ENCODE measurements at places on chromosomes 5 and 9.

GRCh38 chr5:122985006-122985700 lies 51.4 kb downstream of the PPIC start:
- no peak for DNase-seq

DNA sequence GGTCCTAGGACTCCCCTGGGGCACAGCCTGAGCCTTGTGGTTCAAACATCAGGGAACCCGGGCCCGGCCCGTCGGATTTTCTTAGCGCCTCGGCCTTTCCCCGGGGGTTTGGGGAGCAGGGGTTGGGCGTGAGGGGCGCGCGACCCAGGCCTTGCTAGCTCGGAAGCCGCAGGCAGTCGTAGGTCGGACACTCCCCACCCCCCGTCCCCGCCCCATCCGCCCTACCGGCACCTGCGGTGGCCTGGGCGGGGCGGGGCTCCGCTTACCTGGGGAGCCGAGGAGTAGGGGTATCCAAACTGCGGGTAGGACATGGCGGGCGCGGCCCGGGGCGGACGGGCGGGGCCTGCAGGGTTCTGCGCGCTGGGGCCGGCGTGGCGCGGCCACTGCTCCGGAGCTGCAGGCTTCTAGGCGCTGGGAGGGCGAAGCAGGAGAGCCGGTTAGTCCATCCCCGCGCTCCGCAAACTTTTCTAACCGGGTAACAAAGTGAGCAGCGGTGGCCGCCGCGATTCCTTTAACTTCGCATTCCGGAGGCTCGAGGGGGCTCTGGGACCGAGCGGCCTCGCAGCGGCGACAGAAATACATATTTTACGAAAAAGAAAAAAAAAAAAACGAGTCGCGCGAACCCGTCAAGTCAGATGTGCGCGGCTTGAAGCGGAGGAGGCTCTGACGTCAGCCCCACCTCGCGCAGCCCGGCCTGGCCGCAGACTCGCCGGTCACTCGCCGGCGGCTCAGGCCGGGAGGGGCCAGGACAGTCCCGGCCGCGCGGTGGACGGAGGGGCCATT lies at the start of gene IRX4:
IRX4 (minus strand) TSS at position 589 of the 783 bp plus-strand sequence; CDS start at position 311, 278 bp downstream.
- no peak for DNase-seq

- DNase-seq, result no peak
Measured at GRCh38 chr5:76617229-76617628, 6.0 kb downstream of the F2RL2 start.

DNA sequence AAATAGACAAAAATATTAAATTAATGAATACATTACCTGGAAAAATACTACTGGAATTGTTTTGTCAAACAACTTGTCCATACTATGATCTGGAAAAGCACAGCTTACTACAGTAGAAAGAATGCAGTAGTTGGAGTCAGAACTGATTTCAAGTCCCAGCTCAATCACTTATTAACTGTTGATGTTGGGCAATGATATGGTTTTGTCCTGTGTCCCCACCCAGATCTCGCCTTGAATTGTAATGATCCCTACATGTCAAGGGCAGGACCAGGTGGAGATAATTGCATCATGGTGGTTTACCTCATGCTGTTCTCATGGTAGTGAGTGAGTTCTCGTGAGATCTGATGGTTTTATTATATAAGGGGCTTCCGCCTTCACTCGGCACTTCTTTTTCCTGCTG lies 247.5 kb downstream of the CD180 start:
- DNase-seq, result no peak

DNA sequence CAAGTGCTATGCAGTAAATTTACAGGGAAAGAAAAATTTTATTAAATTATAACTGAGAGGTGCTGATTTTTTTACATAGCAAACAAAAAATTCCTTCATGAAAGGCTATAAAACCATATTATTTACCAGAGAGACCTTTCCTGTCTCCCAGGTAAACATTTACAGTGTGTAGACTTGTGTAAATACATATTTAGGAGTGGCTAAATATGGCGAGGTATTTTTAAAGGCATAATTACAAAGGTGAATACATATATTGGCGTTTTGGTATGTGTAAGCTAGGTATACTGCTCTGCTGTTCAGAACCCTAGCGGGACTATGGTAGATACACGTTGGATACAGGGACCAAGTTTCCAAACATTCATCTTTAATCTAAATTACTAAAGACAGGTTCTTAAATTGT lies 170.6 kb upstream of the MEF2C start:
- DNase-seq, result no peak

- no peak for DNase-seq
Measured at GRCh38 chr9:130487500-130487899, 42.7 kb downstream of the ASS1 start.

- no peak for DNase-seq
Measured at GRCh38 chr9:126693428-126693944, 79.8 kb downstream of the LMX1B start.

- DNase-seq, result no peak
Measured at GRCh38 chr5:133607451-133607850, 4.9 kb downstream of the FSTL4 start.

DNA sequence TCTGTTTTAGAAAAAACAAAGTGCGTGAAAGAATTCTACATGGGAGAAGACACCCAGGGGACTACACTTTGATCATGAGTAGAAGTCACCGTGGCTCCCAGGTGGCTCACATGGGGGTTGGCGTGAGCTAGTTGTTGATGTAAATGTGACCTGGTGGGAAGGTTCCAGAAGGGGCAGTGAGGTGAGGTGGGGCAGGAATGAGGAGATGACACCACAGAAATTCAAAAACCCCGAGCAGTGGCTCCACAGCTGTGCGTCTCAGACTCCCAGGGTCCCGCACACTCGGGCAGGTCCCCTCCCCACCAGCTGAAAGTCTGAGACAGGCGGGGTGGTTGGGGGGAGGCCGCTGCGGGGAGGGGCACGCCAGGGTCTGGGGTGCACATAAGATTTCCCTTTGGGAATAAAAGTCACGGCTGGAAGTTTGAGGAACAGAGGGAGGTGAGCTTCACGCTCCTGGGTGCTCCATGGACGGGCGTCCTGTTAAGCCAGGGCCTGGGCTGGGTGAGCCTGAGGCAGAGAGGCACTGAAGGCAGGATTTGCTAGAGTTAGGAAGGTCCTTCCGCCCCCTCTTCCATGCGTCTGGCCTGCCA lies 29.9 kb downstream of the GLT6D1 start:
- no peak for DNase-seq

- no peak for DNase-seq
Measured at GRCh38 chr5:65907135-65907534, 19.2 kb upstream of the ERBIN start.

GRCh38 chr5:103217101-103217500 lies 41.5 kb upstream of the MACIR start:
- DNase-seq, result no peak

DNA sequence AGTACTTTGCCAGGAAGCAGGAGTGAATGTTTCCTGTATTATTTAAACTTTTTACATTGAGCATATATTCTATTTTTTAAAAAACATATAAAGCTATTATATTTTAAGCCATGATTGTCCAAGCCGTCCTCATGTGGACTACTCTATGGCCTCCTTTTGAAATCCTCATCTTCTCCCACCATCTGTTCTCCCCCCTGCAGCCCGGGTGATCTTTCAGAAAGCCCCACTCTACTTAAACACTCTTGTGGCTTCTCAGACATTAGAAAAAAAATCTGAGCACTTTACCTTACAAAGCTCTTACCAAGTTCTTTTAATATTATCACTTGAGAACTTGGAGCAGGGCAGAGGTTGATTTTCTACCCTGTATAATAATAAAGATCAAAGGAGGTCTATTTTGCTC lies 95.4 kb downstream of the CAVIN4 start:
- no peak for DNase-seq

DNA sequence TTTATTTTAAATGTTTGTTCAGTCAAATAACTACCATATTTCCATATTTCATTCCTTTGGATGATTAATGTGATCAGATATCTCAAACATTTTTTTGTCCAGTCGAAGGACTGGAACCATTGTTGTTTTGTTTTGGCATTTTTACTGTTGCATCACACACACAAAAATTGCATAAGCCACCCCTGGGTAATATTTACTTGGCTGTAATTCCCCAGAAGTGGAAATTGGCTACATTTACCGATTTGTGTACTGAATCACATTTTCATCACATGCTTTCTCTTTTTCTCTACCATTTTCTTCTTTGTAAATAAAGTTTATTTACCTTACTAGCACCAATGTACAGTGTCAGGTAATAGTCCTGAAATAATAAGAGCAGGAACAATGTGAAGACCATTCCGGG lies 1729.7 kb upstream of the WWC1 start:
- DNase-seq, result no peak

DNA sequence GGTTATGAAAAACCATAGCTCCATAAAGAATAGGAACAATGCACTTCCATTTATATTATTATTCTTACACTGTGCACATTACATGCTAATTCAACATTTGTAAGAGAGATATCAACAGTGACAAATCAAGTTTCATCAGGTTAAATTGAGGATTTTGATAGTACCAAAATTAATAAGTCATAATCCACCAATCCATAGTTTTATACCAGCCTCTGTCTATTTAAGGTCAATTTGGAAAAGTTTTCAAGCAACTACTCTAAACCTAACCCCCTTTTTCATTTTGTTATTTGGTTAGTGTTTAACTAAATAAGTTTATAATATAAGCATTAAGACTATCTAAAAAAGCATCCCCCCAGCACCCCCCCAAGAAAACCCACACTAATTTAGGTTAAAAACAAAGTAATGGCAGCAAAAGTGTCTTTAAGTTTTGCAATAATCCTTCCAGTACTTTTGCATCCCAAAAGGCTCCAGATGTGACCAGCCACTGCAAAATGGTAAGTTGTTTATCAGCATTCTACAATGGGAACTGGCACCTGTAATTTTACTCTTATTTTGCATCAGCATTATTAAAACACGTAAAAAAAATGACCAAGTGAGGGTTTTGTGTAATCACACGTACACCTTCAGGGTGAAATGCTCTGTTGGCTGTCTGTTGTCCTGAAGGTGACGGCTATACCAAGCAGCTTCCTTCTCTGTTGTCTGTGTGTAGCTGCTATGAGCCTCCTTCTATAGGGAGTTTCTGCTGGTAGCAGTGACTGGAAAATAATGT lies 36.8 kb upstream of the SSBP2 start:
- DNase-seq, result peak; percentile 88

- no peak for DNase-seq
Measured at GRCh38 chr9:81028504-81028903, 660.8 kb downstream of the TLE1 start.

GRCh38 chr9:87602933-87603643 lies 105.4 kb downstream of the DAPK1 start:
- DNase-seq, result no peak

GRCh38 chr9:74948937-74949336 lies 3.8 kb downstream of the C9orf40 start:
- DNase-seq, result no peak

GRCh38 chr5:157516626-157517325 lies 56.8 kb downstream of the NIPAL4 start:
- peak; percentile 60 for DNase-seq

All from lung (tissue), 17 donors.